Eye (tissue), 1 donor: ENCODE measurements at places on chromosomes 2 and 18.
A peak's percentile ranks its signal among the peaks of the same experiment; 100 is the strongest.

GRCh38 chr2:96404446-96405373 is 69.1 kb downstream of the NCAPH start:
- no peak for DNase-seq

DNA sequence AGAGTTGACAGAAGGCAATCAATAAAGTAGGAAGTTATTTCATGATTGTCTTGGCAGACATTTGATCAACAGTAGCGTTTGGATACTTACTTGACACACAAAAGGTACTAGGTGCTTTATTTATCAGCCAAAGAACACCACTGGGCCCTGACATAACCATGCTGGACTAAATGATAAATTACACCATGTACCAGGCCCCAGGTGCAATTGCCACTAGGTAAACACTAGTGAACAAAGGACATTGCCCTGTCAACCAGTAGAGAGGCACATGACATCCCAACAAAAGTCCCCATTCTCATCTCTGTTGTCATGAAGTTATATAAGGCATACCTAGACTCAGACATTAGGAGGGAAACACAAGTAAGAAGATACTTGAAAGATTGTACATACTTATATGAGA is 747.2 kb downstream of the SATB2 start:
- no peak for DNase-seq

DNA sequence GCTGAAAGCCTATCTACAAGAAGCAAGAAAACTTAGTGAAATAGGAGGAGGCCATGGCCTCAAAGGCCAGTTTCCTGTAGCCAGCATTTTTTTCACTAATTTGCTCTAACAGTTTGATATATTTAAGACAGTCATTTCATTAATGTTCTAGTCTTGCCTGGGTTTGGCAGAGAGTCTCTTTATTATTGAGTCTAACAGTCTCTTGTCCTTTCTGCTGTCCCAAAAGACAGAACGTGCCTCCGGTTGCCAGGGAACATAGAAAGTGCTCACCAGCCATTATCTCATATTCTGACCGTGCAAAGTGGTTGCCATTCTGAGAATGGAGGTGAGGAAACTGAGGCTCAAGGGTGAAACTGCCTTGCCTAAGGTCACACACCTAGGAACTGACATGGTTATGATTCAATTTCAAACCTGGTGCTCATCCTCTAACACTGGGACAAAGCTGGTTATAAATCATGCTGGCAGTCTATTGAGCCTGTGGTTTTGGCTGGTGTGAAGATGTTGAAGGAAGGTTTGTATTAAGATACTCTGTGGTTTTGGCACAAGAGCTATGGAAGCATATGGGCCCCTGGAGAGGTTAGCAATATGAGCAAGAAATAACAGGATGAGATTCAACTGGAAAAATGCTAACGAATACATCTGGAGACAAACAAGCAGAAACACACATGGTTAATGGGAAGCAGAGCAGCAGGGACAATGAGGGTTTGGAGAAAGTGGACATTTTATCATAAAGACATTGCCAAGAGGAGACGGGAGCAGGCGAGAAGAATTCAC is 903.3 kb upstream of the KLHL29 start:
- DNase-seq, result peak; percentile 67

DNA sequence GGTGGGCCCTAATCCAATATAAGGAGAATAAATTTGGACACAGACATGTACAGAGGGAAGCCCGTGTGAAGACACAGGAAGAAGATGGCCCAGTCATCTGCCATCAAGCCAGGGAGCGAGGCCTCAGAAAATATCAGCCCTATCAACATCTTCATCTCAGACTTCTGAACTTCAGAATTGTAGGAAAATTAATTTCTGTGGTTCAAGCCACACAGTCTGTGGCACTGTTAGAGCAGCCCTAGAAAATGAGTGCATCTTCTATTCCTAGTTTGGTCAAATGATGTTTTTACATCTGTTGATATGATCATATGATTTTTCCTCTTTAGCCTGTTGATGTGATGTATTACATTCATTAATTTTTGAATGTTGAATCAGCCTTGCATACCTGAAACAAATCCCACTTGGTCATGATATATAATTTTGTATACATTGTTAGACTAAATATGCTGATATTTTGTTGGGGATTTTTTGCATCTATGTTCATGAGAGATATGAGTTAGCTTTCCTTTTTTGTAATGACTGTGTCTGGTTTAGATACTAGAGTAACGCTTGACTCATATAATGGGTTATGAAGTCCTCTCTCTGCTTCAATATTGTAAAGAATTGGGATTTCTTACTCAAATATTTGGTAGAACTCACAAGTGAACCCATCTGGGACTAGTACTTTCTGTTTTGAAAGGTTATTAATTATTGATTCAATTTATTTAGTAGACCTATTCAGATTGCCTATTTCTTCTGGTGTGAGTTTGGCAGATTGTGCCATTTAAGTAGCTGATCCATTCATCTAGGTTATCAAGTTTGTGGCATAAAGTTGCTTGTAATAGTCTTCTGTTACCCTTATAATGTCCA is 451.4 kb downstream of the EIPR1 start:
- DNase-seq, result no peak

DNA sequence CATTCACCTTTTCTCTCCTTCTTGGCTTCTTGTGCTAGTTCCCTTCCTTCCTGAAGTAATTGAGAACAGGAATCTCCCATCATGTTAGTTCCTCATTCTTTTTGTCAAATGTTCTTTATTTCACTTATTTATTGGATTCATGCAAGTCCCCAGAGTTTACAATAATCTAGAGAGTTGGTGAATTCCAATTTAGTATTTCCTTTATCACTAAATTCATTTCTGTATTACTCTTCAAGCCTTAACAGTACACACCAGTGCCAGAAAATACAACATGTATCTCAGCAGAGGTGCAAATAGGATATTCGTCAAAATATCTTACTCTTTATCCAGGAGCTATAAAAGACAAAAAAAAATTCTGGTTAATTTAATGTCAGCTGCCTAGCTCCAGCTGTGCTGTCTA is 121.9 kb upstream of the SETBP1 start:
- DNase-seq, result no peak

DNA sequence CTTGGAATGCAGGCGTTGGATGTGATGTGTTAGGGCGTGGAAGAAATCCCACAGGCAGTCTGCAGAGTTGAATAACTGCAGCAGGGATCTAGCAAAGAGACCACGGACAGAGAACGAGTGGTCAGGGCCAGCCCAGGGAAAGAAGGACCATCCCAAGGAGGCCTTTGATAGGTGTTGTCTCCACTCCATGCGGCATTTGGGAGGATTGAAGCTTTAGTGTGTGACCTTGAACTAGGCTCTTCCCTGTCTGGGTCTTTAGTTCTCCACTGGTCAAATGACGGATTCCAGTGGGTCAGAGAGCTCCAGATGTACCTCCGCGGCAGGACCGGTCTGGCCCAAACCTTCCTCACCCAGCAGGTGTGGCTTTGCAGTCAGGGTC is 18.4 kb downstream of the GREB1 start:
- no peak for DNase-seq

DNA sequence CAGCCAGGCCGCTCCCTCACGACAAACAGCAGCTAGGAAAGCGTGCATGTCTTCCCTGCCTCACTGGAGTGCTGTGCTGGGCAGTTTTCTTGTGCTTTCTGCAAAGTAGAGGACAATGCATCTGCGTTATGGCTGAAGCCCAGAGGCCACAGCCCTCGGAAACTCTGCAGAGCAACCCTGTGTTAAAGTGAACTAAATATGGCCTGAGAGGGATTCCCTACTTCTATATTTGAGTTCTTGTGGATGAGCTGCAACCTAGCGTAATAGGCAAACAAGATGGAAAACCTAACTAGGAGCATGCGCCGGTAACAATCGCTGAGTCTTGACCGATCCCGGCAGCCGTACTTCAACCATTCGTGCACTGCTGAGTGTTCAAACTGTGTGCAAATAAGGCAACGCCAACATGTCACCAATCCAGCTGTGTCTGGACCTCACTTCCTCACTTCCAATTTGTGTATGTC is 471.9 kb upstream of the HS6ST1 start:
- DNase-seq, result peak; percentile 51

GRCh38 chr2:199997296-199997695 is 41.9 kb downstream of the MAIP1 start:
- DNase-seq, result no peak

GRCh38 chr2:37623406-37623805 is 48.0 kb downstream of the CDC42EP3 start:
- DNase-seq, result no peak

GRCh38 chr2:60556576-60557485 is 3.4 kb upstream of the BCL11A start:
- DNase-seq, result peak; percentile 68

GRCh38 chr2:241803387-241804325 is 5.3 kb upstream of the NEU4 start:
- DNase-seq, result peak; percentile 88

DNA sequence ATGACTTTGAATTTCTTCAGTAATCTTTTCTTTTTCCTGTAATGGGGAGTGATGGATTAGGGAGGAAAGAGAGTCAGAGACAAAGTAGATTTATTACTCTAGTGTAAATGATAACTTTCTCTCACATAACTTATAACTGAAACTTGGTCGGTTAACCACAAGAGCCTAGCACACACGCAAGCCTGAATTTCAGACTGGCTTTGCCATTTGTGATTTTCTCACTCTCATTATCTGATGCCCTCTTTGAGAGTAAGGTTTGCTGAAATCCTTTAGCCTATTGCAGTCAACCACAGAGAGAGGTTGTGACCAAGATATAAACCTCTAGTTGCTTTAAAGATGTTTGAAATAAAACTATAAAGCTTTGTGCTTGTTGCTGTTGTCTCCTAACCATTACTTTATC is 117.9 kb upstream of the NETO1 start:
- DNase-seq, result no peak

GRCh38 chr2:180063494-180064092 is 56.5 kb upstream of the CWC22 start:
- no peak for DNase-seq

- no peak for DNase-seq
These were observed 525.9 kb upstream of the ZNF804A start for GRCh38 chr2:184072470-184072869.

DNA sequence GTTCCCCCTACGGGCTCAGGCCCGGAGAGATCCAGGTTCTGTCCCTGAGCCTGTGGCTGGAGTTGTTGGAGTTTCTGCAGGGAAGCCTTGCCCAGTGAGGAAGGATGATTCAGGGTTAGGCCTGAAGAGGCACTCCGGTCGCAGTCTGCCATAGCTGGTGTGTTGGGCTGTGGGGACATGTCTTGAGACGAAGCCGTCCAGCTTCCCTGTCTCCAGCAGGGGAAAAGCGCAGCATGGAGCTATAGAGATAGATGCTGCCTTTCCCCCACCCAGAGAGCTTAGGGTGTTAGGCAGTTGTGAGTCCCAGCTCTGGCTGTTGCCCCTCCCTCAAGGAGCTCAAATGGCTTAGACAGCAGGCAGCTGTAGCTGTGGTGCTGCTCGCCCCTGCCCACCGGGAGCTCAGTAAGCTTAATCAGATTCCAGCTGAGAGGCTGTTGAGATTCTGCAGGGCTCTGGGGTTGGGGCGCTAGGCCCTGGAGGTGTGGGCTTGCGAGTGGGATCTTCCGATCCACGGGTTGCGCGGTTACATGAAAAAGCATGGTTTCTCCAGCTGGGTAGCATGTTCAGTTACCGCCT is 103.9 kb downstream of the PMAIP1 start:
- DNase-seq, result no peak

DNA sequence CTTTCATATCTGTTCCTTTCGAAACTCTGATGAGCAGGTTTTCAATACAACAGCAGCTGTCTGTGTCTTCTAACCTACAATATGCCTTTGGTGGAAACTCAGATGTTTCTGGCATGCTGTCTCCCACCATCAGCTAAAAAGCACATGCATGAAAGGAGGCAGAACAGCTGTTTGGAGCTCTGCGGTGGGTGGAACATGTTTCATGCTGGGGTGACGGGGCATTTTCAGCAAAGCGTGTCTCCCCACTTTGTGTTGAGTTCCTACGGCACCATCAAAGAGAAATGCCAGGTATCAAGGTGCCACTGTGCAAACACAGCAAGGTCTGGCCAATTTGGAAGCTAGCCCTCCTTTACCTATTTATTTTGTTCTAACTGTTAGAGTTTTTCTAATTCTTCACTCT is 290.1 kb downstream of the CLIP4 start:
- peak; percentile 83 for DNase-seq

- DNase-seq, result no peak
These were observed 6.0 kb upstream of the CDK5R2 start for GRCh38 chr2:218953366-218953954.

GRCh38 chr18:48767090-48767690 is 183.6 kb downstream of the SMAD7 start:
- peak; percentile 57 for DNase-seq

GRCh38 chr2:98160554-98160953 is 73.6 kb downstream of the VWA3B start:
- peak; percentile 52 for DNase-seq

DNA sequence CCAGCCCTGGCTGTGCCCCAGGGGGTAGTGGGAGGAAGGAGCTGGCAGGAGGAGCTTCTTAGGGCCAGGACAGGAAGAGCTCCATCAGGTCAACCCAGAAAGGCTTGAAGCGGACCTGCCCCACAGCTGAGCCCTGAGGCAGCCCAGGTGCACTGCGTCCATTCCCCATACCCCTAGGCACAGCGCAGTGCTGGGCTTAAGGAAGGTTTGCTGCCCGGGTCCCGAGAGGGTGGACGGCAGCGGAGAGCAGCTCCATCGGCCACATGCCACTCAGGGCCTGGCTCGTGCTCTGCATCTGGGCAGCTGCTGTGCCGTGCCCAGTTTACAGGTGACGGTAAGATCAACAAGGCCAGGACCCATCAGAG is 26.4 kb downstream of the DNMT3A start:
- DNase-seq, result no peak

DNA sequence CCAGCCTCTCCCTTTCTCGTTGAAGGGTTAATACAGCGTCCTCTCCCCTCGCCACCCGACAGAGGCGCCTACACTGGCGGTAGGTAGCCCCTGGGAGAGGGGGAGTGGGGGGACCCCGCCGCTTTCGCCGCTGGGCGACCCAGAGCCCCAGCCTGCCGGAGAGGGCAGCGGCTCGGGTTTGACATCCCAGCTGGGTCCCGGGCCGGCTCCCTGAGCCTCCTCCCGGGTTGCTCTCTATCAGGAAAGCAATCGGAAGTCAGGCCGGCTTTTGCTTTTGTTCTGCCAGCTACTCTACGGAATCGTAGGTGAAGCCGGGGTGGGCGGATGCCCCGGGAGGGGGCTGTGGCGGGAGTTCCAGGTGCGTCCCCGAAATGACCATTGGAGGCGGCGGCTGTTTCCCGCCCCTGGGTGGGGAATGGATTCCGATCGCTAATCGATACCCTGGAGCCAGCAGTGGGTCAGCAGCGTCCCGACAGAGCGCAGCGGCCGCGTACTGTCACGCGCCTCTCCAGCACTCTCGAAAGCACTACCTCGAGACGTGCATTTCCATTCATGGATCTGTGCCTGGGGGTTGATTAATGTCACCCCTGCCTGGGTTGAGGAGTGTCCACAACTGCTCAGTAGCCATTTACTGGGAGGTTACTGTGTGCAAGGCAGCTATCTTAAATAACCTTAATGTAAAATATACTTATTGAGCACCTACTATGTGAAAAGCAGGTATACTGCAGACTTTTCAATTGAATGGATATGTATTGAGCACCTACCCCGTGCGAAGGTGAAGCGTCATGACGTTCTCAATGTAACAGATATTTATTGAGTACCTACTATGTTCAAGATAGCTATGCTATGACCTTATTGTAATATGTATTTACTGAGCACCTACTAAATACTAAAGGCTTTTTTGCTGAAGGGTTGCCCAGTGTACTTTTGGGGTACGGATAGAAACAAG is 1.1 kb downstream of the MAPK4 start:
- peak; percentile 77 for DNase-seq
